ENCODE measurements at places on chromosomes 5 and 9. TPM values are rescaled to one million over a fixed set of nuclear protein-coding genes. Genes with fewer than 3 reads are reported as not detected.

Gene IL33
- 73.9 TPM for total RNA-seq

Gene MYORG
- total RNA-seq, result 1.3 TPM

Gene MARCOL
- not detected for total RNA-seq

Gene SAXO1
- 0.18 TPM for total RNA-seq

Gene OR1Q1
- total RNA-seq, result 0.81 TPM

Gene PFN3
- total RNA-seq, result not detected

Gene FAM221B
- not detected for total RNA-seq

Gene ADAMTS6
- 64.9 TPM for total RNA-seq

Gene GPX8
- 79.7 TPM for total RNA-seq

Gene SAP30L
- total RNA-seq, result 21.5 TPM

Gene CARTPT
- total RNA-seq, result not detected

Gene GABRA6
- not detected for total RNA-seq

Gene MLANA
- not detected for total RNA-seq

Gene PDGFRB
- 180 TPM for total RNA-seq

Gene DBN1
- total RNA-seq, result 151 TPM

Gene CAVIN4
- 1.4 TPM for total RNA-seq

Gene PDE6A
- not detected for total RNA-seq

Gene OGN
- total RNA-seq, result 140 TPM

Gene YTHDC2
- 24.0 TPM for total RNA-seq

Gene CDHR2
- total RNA-seq, result not detected

Gene CDH9
- 0.16 TPM for total RNA-seq

Gene NUTM2F
- not detected for total RNA-seq

Gene RNF183
- total RNA-seq, result not detected

Gene TICAM2
- total RNA-seq, result 9.1 TPM

Gene IFNA2
- not detected for total RNA-seq

Gene NIM1K
- total RNA-seq, result 1.9 TPM

Gene SAPCD2
- total RNA-seq, result 0.41 TPM

Gene COL23A1
- not detected for total RNA-seq

Gene MAPKAP1
- 90.6 TPM for total RNA-seq

Gene PITX1
- 1.5 TPM for total RNA-seq

Gene C5orf15
- 31.1 TPM for total RNA-seq

Gene CA9
- total RNA-seq, result 1.5 TPM

Gene GRXCR2
- not detected for total RNA-seq

Gene LRRC14B
- total RNA-seq, result not detected

Gene CCL28
- total RNA-seq, result 5.1 TPM

Gene RANBP17
- 10.6 TPM for total RNA-seq

Gene ADAMTSL1
- total RNA-seq, result 179 TPM

Gene ACOT12
- total RNA-seq, result not detected

Gene CDKN2A
- total RNA-seq, result 21.8 TPM

Gene WDR41
- total RNA-seq, result 380 TPM

Gene ADAMTS2
- total RNA-seq, result 25.8 TPM

Gene GABRP
- not detected for total RNA-seq

Gene LMBRD2
- total RNA-seq, result 22.1 TPM

Gene NUTM2G
- total RNA-seq, result not detected

Gene LCN12
- not detected for total RNA-seq

Gene ATOX1
- 28.6 TPM for total RNA-seq

Gene DMRTA1
- 0.90 TPM for total RNA-seq
